Sciatic nerve (tissue), 2 donors: ENCODE measurements at places on chromosomes 13 and 19.
A peak's percentile ranks its signal among the peaks of the same experiment; 100 is the strongest.

- no peak for DNase-seq
These were observed 459 bp downstream of the PRAM1 start for GRCh38 chr19:8501981-8502380.

DNA sequence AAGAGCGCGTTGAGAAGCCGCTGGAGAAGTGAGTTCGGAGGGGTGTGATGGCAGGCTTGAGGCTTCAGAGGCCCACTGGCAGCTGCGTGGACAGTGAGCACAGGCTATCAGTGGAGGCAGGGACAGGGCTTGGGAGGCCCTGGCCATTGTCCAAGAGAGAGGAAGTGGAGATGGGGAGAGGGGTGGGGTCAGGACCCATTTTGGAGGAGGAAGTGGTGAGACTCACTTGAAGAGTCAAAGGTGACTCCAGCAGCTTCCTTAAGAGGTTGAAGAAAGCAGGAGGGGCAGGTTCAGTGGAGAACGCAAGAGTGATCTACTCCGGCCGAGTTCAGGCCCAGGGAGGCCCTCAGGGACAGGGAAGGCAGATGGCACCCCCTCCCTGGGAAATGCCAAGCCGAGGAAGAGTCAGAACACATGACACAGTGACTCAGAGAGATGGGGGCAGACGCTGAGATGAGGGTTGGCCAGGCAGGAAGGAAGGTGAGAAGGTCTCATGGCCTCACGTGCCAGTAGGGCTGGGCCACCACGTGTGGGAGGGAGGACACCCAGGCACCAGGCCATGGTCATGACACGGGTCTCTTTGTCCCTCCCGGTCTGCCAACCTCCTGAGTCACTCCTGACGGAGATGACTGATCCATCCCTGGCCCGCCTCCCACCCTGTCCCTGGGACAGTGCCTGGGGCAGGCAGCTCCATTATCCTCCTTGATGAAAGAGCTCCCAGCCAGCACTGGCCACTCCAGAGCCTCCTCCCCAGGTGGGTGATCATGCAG is 10.1 kb upstream of the CD22 start:
- peak; percentile 69 for DNase-seq

DNA sequence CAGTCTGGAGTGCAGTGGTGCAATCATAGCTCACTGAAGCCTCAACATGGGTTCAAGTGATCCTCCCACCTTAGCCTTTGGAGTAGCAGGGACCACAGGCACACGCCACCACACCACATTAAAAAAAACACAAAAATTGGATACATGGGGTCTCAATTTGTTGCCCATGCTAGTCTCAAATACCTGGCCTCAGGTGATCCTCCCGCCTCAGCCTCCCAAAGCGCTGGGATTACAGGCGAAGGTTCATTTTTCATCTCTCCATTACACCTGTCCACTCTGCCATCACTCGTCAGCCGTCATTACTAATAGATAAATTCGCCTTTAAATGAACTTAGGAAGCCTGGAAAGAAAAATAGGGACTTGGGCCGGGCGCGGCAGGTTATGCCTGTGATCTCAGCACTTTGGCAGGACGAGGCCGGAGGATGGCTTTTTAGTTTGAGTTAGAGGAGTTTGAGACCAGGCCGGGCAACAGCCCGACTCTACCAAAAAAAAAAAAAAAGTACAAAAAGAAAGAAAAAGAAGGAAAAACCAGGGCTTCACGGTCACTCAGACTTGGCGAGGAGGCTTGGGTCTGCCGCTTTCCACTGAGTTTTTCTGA is 685 bp upstream of the SUPT5H start:
- DNase-seq, result no peak

GRCh38 chr13:78562237-78562889 is 41.0 kb downstream of the POU4F1 start:
- no peak for DNase-seq

GRCh38 chr13:41603917-41604316 is 146.6 kb downstream of the RGCC start:
- DNase-seq, result no peak

DNA sequence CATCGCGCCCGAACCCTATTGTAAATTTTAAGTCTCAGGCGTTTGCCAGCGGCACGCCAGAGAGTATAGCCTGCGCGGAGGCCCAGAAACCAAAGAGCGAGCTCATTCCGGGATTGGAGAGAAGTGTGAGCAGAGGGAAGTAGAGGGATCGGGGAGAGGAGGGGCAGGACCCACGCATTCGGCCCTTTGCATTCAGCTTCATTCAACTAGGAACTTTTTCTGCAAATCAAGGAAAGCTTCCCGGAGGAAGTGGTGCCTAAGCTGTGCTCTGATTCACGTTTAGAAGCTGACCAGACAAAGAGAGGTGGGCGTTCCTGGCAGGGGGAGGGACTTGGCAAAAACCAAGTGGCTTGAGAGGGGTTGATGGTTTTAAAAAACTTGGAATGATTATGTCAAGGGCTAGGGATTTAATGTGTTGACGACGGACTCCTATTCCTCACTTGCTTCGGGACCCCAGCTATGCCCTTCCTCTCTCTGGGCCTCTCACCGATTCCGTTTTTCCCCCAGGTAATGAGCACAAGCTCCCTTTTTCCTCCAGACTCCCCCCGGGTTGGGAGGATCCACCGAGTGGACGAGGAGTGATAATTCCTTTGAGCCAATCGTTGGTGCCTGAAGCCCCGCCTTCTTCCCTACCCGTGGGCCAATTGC is 811 bp upstream of the PRMT1 start:
- DNase-seq, result peak; percentile 91
